Left ventricle myocardium superior (tissue), 1 donor: ENCODE measurements at places on chromosomes 4 and X.
A peak's percentile ranks its signal among the peaks of the same experiment; 100 is the strongest.

DNA sequence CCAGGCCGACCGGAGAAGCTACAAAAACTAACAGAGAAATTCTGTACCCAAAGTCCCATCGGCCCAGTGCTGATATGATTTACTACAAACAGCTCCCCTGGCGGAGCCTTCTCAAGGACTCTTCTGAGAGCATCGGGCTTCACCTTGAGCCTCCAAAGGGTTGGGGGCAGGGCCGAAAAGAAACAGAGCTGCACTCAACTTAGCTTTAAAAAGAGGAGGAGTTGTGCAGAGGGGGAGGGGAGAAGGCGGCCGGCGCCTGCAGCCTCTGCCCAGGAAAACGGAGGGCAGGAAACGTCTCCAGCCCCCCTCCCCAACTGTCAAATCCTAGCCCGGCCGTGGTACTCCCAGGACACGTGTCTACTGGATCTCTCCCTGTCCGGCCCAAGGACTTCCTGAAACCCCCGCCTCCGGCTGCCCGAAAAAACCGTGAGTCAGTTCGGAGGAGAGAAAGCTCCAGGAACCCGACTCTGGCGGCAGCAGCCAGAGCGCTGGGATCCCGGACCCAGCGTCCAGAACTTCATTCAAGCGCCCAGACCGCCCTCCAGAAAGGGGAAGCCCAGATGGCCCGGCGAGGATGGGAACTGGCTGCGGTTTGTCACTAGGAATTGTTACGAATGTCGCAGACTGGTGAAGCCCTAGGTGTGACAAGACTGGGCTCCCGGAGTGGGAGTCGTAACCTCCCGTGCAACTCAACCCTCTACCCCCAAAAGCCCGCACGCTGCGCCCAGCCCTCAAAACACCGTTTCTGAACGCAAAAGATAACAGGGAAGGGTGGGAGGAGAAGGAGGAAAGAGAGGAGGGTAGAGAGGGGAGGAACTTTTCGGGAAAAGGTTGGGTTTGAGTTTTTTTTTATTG is 973 bp downstream of the ADAMTS3 start:
- DNase-seq = peak; percentile 60

GRCh38 chr4:137531168-137531985 is 917 bp downstream of the PCDH18 start:
- DNase-seq = no peak

GRCh38 chr4:13642170-13642950 is 14.8 kb upstream of the BOD1L1 start:
- no peak for DNase-seq

- DNase-seq = no peak
Observed at GRCh38 chr4:80840396-80840795, 190.1 kb upstream of the BMP3 start.

GRCh38 chr4:1285151-1285789 is 4.4 kb upstream of the MAEA start:
- DNase-seq = no peak

GRCh38 chr4:141637565-141637964 is 1.2 kb downstream of the IL15 start:
- DNase-seq = no peak
